Mucosa of gallbladder (tissue), 1 donor: ENCODE measurements at places on chromosomes 11 and 22.

- no peak for DNase-seq
Observed at GRCh38 chr22:24443668-24444067, 16.3 kb downstream of the ADORA2A start.

- no peak for DNase-seq
Observed at GRCh38 chr22:29014773-29015172, 46.9 kb downstream of the C22orf31 start.

- DNase-seq: no peak
Observed at GRCh38 chr22:49186762-49187161, 640.9 kb downstream of the BRD1 start.

- DNase-seq: no peak
Observed at GRCh38 chr11:69427337-69427736, 54.1 kb upstream of the LINC01488 start.

DNA sequence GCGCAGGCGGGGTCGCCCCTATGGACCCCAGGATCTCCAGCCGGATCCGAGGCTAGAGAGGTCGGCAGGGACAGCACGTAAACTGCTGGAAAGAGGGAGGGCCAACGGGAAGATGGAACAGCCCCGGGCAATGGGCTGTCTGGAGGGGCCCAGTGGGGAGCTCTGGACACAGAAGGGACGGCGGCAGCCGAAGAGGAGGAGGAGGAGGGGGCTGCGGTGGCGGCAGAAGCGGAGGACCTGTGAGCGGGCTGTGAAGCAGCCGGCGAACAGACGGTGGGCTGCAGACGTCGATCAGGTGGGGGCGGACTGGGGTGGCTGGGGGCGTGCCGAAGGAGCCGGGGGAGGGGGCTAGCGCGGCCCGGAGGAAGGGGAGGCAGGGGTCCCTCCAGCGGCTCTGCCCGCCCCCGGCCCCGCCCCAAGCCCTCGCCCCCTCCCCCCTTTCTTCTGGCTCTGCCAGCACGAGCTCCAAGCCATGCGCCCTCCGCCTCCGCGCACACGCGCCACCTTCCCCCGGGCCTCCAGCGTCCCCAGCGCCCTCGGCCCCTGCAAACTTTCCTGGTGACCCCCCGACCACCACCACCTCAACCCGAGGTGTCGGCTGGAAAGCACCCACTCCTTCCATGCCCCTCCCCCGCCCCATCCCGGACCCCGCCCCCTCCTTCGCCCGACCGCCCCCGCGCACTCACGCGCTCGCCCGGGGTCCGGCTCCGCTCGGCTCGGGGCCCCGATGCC is 432 bp downstream of the TNKS1BP1 start:
- no peak for DNase-seq

- DNase-seq: peak; percentile 49
Observed at GRCh38 chr22:29689880-29690213, 30.0 kb upstream of the CABP7 start.

DNA sequence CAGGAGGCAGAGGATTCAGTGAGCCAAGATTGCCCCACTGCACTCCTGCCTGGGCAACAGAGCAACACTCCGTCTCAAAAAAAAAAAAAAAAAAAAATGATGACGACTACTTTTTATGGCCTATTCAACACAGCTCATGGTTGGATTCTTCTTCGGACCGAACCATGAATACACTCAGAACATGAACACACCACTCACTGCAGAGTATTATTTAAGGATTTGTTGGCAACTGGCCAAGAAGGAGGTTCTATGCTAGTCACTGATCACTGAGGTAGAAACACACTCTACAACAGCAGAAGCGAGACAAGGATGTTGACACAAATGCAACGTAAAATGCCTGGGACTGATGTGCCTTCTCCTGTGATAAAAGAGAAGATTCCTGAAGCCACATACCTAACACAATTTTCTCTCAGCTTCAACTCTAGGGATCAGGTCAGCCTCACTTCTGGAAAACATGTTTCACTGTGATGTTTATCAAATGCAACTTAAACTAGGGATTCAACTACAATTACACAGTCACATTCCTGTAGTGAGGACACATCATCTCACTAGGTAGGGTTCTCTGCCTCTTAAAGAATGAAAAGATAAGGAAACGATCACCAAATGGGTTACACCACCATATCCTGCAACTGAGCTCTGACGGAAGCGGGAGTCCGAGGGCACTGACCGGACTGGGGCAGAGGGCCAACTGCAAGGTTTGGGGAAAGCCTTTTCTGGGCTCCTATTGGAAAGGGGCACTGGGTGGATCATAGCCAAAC is 82.5 kb downstream of the SGSM3 start:
- no peak for DNase-seq

- DNase-seq: no peak
Observed at GRCh38 chr22:24506802-24507438, 11.8 kb downstream of the UPB1 start.

DNA sequence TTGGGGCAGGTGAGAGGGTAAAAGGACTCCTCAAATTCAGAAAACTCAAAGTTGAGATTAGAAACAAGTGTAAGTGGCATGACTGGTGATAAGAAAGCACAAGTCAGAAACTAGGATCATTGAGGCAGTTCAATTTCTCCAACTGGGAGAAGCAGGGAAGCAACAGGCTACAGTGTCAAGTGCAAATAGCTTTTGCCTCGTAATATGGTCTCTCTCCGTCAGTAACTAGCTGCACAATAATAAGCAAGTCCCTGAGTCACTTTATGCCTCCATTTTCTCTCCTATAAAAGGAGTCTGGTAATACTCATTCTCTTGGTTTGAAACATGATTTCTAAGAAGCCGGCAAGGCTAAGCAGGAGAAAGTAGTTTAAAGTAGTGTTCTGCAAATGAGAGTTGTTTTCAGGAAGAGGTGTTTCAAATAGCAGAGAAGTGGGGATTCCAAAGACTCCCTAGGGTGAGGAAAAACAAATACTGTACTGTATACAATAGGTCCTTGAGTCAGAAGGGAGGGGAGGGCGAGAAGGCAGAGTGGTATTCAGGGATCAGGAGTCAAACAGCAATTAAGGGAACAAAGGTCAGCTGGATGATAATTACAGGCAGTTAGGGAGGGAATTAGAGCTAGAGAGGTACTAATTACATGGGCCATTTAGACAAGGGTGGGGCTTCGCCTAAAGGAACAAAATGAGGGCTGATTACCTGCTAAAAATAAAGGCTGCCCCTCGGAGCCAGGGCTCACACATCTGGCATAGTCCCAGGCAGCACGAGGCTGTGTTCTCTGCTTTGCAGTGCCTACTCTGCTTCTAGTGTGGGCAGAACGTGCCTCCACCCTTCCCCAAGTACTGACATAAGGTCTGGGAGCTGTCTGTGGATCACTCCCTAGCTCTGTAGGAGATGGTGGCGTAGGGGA is 96.0 kb upstream of the BDNF start:
- DNase-seq: peak; percentile 10

DNA sequence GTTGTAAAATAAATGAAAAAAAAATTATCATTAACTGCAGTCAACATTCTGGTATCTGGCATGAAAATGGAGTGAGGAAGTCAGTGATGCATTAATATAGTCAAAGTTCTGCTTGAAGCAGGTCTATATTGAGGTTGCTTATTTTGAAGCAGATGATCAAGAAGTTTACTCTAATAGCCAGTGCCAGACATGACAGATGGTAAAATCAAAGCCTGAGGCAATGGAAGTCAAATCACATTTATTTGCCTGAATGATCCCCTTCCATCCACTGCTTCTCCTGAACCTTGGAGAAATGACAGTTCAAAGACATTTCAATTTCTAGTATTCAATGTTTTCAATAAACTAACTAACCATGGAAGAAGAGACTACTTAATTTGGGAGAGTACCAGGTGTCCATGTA is 430.0 kb downstream of the FAM181B start:
- DNase-seq: no peak

GRCh38 chr11:10181811-10182210 is 112.2 kb downstream of the SBF2 start:
- no peak for DNase-seq

- DNase-seq: no peak
Observed at GRCh38 chr11:14118072-14118471, 155.5 kb downstream of the SPON1 start.

DNA sequence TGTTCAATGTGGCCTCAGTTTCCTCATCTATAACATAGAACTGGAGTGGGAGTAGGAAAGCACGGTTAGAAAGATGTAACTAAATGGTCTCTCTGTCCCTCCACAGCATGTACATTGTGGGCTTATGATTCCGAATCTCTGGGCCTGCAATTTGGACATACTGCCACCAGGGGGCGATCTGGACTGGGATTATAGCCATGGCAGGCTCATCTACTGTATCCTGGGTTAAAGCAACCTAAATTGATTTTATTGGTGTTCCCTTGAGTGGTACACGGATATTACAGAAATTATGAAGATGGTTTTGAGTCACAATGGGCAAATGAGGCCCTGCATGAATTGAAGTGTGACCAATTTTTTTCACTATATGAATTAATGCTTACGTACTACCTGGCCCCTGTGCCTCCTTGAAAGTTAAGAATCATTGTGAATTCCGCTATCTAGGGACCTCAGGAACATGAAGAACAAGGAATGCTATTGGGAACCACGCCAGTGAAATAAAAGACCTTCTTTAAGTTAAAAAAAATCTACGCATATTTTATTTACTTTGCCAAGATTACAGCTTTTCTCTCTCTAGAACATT is 32.9 kb downstream of the TST start:
- DNase-seq: no peak

DNA sequence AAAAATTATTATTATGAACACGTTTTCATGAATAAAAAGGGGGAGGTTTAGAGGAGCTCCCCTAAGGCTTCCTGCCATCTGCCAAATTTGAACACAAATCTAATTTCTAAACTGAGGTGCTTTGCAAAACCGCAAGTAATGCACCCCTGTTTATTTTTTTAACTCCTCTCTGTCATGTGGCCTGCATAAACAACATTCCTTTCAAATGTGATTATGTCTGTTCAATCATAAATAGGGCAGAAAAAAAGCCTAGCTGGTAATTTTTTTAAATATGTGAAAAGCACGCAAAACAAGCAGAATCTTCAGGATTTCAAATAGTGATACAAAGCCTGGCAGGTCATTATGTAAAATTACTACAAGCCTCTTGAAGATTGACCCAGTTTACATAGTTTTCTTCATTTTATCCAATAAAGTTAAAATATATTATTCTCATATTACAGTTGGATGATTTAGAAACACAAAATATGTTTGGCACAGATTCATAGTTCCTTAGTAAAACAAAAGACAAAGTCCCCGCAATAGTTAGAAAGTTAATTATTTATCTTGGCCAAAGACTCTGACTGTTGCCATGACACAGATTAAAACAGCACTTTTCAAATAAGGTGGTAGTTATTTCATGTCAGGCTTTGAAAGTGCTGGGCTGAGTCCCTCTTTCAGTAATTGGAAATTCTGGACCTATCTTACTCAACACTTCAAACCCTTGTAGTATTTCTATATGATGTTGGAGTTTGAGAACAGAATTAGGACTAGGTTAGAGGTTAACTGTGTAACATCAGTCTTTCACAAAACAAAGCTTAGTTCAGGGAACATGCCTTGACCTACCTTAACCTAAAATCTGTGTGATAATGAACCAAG is 200.3 kb upstream of the MPPED2 start:
- DNase-seq: no peak

DNA sequence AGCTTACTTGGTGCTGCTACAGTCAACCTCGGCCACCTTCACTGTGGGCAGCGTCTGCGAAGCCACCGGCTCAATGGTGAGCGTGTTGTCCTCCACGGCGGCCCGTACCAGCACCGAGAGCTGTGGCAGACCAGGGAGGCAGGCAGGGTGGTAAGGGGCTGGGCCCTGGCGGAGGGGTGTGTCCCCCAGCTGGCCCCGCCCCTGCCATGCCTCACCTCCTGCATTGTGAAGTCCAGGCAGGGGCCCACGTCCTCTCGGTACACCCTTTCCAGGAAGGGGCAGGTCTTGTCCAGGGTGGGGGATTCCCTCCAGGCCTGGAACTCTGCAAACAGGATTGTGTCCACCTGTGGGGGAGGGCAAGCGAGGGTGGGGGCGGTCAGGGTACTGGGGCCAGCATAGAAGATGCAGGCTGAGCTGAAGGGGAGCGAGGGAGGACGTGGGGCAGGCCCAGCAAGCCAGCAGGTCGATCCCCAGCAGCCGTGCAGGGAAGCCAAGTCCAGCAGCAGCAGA is 12.8 kb downstream of the RAB3IL1 start:
- DNase-seq: peak; percentile 35

- DNase-seq: no peak
Observed at GRCh38 chr11:121762820-121763219, 310.1 kb upstream of the SORL1-AS1 start.

GRCh38 chr11:130865774-130866114 is 50.5 kb downstream of the SNX19 start:
- DNase-seq: no peak

GRCh38 chr11:72233056-72233772 is 8.6 kb downstream of the INPPL1 start:
- DNase-seq: no peak
